ENCODE measurements at places on chromosomes 7 and 10.

- H3K27ac ChIP-seq = no peak overlapping the region
- H3K27me3 ChIP-seq = no peaks in the 10 kb centered on the region
- no peak for DNase-seq
- H3K36me3 ChIP-seq = no peaks in the 10 kb centered on the region
Measured at GRCh38 chr10:105598207-105598606, 957.1 kb downstream of the SORCS3 start.

GRCh38 chr7:6012355-6013104 lies 3.5 kb downstream of the AIMP2 start:
- H3K4me1 ChIP-seq = peaks cover 13% of the 10 kb centered on the region
- H3K27me3 ChIP-seq = no peaks in the 10 kb centered on the region
- peaks cover 31% of the 10 kb centered on the region for H3K36me3 ChIP-seq
- peak overlapping the region; percentile 13 for H3K27ac ChIP-seq
- H3K4me3 ChIP-seq = no peak overlapping the region
- DNase-seq = no peak

DNA sequence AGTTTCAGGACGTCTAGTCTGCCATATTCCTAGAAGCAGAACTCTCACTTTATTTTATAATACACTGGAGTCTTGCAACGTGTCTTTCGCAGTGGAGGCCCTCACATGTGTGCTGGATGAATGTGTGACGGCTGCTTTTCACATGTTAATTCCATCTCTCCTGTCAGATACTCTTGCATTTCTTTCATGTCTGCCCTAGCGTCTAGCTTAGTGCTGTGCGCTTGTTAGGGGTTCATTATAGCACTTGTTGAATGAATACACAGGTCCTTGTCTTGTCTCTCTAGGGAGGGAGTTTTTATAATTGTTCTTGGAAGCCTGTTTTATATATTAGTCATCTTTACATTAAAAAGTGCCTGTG lies 94.4 kb downstream of the MAP3K8 start:
- DNase-seq = no peak
- H3K36me3 ChIP-seq = peaks cover 19% of the 10 kb centered on the region
- H3K4me1 ChIP-seq = peaks cover 75% of the 10 kb centered on the region
- H3K27ac ChIP-seq = peak overlapping the region; percentile 96

GRCh38 chr10:30494558-30494957 lies 60.6 kb downstream of the MAP3K8 start:
- H3K27ac ChIP-seq = peak overlapping the region; percentile 27
- H3K4me1 ChIP-seq = peaks cover 93% of the 10 kb centered on the region
- no peak overlapping the region for H3K4me3 ChIP-seq
- H3K27me3 ChIP-seq = no peaks in the 10 kb centered on the region
- H3K36me3 ChIP-seq = peaks cover 7% of the 10 kb centered on the region

DNA sequence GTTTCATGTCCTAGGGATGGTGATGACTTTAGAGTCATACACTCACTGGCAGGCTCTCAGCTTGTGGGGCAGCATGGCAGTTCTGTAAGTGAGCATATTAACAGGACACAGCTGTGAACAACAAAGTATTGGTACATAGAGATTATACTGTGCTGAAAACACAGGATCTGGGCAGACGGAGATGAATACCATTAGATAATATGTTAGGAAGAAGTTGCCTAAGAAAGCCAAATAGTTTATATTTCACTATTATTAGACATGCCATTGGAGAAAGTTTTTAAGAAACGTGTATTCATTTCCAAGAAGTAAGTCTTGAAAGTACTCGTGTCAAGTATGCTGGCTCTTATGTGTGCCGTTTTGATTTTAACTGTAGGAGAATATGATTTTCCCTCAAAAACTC lies 274.5 kb downstream of the INHBA start:
- H3K36me3 ChIP-seq = no peaks in the 10 kb centered on the region
- H3K27me3 ChIP-seq = no peaks in the 10 kb centered on the region
- no peak for DNase-seq

DNA sequence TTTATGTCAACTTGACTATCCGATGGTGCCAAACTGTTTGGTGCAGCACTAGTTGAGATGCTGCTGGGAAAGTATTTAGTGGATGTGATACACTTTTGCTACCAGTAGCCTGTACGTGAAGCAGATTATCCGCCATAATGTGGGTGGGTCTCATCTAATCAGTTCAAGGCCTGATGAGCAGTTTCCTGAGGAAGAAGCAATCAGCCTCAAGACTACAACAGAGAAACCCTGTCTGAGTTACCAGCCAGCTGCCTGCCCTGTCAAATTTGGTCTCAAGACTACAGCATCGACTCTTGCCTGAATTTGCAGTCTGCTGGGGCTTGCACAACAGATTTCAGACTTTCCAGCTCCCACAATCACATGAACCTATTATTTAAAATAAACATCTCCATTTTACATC lies 10.9 kb upstream of the RBP3 start:
- no peak overlapping the region for H3K27ac ChIP-seq
- no peak overlapping the region for H3K4me3 ChIP-seq
- peaks cover 6% of the 10 kb centered on the region for H3K4me1 ChIP-seq
- DNase-seq = no peak
- peaks cover 59% of the 10 kb centered on the region for H3K27me3 ChIP-seq
- H3K36me3 ChIP-seq = no peaks in the 10 kb centered on the region

- peaks cover 76% of the 10 kb centered on the region for H3K27me3 ChIP-seq
- H3K4me3 ChIP-seq = no peak overlapping the region
- peaks cover 4% of the 10 kb centered on the region for H3K4me1 ChIP-seq
- DNase-seq = no peak
- no peak overlapping the region for H3K27ac ChIP-seq
Measured at GRCh38 chr7:148621563-148621962, 31.0 kb downstream of the C7orf33 start.

- peaks cover 2% of the 10 kb centered on the region for H3K36me3 ChIP-seq
- no peak for DNase-seq
- H3K4me1 ChIP-seq = no peaks in the 10 kb centered on the region
- H3K27me3 ChIP-seq = peaks cover 10% of the 10 kb centered on the region
- no peak overlapping the region for H3K4me3 ChIP-seq
Measured at GRCh38 chr7:13069841-13070240, 382.4 kb downstream of the ARL4A start.

- H3K27ac ChIP-seq = no peak within 1 kb of the TSS
- H3K4me1 ChIP-seq = no peaks in the 10 kb centered on the region
- H3K36me3 ChIP-seq = no peaks in the 10 kb centered on the region
- peaks cover 55% of the 10 kb centered on the region for H3K27me3 ChIP-seq
- no peak for DNase-seq
Measured at GRCh38 chr10:99329304-99329553, at the start of gene CNNM1. TSS of gene CNNM1 (plus strand) at chr10:99329356. CDS start at chr10:99329388, 32 bp downstream.

DNA sequence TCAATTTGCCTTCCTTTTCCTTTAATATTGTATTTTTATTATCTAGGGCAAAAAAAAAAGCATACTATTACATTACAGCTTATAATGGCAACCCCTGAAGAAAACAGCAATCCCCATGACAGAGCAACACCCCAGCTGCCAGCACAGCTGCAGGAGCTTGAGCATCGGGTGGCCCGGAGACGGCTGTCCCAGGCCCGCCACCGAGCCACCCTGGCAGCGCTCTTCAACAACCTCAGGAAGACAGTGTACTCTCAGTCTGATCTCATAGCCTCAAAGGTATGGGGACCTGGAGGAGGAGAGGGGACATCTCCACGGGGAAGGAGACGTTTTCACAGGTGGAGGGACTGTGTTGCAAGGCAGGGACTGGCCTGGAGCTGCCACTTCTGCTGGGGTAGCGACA lies 6.8 kb downstream of the STRA8 start:
- no peak overlapping the region for H3K4me3 ChIP-seq
- no peak overlapping the region for H3K27ac ChIP-seq
- H3K27me3 ChIP-seq = peaks cover 36% of the 10 kb centered on the region

- H3K27me3 ChIP-seq = no peaks in the 10 kb centered on the region
- peaks cover 32% of the 10 kb centered on the region for H3K4me1 ChIP-seq
- H3K4me3 ChIP-seq = no peak overlapping the region
- no peak for DNase-seq
- peaks cover 73% of the 10 kb centered on the region for H3K36me3 ChIP-seq
Measured at GRCh38 chr10:21556527-21556926, 22.5 kb downstream of the MLLT10 start.

GRCh38 chr7:123229426-123229825 lies 29.7 kb upstream of the SLC13A1 start:
- H3K36me3 ChIP-seq = no peaks in the 10 kb centered on the region
- no peaks in the 10 kb centered on the region for H3K27me3 ChIP-seq
- no peak overlapping the region for H3K4me3 ChIP-seq

- no peaks in the 10 kb centered on the region for H3K4me1 ChIP-seq
- H3K36me3 ChIP-seq = no peaks in the 10 kb centered on the region
- no peak overlapping the region for H3K27ac ChIP-seq
- no peak for DNase-seq
- H3K27me3 ChIP-seq = no peaks in the 10 kb centered on the region
Measured at GRCh38 chr7:46559194-46559832, 638.2 kb upstream of the IGFBP3 start.

All from central memory CD8-positive, alpha-beta T cell (primary cell).